ELR (cell line): ENCODE measurements at places on chromosomes 1 and 21.

DNA sequence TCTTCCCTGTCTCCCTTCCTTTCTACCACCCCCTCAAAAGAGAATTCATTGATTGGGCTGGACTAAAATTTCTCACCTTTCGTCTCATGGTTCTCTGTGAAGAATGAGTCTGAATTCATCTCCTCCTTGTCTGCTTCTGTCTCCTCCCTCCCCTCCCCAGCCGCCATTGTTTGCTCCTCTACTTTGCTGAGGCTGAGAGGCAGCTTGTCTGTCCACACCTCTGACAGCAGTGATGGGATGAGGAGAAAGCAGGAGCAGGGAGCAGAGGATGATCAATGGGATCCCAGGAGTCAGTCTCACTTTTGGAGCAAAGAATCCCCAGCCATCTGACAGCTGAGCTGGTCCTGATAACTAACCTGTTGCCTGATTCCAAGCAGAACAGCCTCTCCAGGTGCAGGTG, 2.5 kb downstream of the ILDR2 start:
- no peak for DNase-seq

DNA sequence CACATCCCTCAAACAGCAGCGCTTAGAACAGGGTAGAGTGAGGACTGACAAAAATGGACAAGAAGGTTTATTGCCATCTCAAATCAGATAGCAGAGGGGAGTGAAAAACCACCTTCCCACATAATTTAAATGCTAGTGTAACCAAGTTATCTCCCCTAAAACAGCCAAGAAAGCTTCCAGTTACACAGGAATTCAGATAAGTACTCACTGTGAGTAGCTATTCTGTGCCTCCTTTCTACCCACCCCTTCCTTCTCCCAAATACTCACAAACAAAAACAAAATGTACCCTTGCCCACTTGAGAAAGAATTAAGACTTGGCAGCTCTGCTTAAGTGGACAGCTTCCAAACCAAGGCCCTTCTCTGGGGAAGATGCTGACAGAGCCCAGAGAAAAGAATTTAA, 9.1 kb downstream of the OTUD7B start:
- no peak for DNase-seq

DNA sequence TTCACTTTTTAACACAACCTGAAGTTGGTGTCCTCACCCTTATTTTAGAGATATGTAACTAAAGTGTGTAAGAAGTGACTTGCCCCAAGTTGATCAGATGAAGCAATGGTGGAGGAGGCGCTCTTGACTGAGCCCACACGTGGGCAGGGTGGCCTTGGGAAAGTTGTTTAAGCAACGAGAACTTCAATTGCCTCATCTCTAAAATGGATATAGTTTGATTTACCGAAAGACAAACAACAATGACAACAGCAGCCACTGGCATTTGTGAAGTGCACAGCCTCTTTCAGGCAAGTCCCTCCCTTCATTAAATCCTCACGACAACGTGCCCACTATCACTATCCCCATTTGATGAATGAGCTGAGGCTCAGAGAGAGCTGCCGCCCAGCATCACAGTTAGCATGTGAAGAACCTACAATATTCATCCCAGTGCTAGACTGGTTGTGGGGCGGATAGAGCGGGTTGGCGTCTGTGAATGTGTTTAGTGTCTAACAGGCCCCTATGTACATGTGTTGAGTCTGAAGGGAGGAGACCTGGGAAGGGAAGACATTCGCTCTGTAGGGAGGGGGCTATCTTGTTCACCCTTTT, 3.0 kb downstream of the IL22RA1 start:
- DNase-seq, result no peak

DNA sequence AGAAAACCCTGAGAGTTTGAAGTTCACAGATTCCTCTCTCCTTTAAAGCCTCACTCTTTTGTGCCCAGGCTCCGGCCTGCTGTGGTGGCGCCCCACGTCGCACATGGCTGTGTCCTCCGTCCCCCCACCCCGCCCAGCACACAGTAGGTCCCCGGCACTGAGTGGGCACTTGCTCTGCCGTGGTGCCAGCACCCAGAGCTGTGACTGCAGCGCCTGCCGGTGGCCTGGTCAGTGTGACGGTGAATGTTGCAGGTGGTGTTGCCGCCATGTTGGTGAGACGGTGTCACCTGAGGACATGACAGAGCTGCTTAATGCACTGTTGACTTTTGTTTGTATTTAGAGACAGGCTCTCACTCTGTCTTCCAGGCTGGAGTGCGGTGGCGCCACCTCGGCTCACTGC, 3.4 kb downstream of the ATAD3C start:
- no peak for DNase-seq

- DNase-seq, result no peak
These were observed 95.4 kb downstream of the INTS7 start for GRCh38 chr1:211939876-211940468.

GRCh38 chr1:208533746-208534598, 289.8 kb upstream of the PLXNA2 start:
- DNase-seq, result no peak

- no peak for DNase-seq
These were observed 10.4 kb downstream of the OLFML2B start for GRCh38 chr1:162013289-162013688.

DNA sequence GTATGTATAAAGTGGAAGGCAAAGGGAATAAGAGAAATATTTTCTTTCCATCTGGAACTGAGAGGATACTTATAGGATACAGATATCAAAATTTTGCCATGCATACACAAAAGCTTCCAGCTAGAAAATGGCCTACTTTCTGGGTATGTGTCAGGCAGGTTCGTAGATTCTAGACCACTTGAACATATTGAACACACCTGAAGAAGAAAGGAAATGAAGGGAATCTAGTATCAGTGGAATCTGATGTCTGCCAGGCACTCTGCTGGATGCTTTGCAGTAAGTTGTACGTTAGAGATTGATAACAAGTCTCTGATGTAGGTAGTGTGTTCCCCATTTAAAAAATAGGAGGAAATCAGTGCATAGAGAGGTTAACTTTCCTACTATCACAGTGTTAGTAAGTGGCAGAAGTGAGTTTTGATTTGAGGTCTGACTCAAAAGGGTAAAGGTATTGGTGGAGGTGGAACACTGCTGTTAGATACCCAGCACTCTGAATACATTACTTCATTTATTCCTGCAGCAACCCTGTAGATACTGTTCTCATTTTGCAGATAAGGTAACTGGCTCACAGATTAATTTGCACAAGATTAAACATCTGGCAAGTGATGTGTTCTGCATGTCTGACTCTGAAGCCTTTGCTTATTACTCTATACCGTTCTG, 3.0 kb downstream of the CAMSAP2 start:
- no peak for DNase-seq

DNA sequence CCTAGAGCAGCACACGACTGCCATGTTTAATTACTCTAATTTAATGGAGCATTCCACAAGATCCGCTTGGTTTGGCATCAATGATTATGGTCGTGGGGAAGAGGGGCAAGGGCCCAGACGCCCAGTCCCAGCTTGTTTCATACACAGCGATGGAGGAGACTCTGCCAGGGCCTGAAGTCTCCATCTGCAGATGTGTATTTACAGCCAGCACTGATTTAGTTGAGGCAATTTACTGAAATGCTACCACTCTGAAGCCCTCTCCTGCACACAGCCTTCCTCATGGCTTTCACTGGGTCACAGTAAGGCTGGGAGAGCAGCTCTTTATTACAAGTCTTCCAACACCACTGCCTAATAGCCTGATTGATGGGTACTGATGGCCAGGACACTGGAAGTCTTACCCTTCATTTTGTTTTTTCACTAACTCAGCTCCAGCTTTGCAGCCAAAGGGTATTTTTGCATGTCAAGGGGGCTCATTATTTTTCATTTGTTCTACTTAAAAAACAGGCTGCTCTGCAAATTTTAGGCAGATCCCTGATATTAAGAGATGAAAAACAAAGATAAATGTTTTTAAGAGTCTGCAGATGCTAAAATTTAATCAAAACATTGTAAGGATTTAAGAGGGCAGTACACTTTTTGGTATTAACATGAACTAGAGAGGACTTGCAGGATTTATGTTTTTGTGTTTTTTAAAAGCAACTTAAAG, 236.3 kb downstream of the SIPA1L2 start:
- no peak for DNase-seq

GRCh38 chr1:211825980-211826379, 4.6 kb downstream of the LPGAT1 start:
- DNase-seq, result peak; percentile 82

GRCh38 chr1:208654241-208654640, 410.1 kb upstream of the PLXNA2 start:
- DNase-seq, result peak; percentile 58

- no peak for DNase-seq
These were observed 2.8 kb downstream of the ARHGEF16 start for GRCh38 chr1:3456964-3457909.

- DNase-seq, result no peak
These were observed 28.2 kb downstream of the TLR5 start for GRCh38 chr1:223114871-223115270.

GRCh38 chr1:104380003-104380402, 630.3 kb downstream of the AMY1C start:
- DNase-seq, result no peak

- peak; percentile 58 for DNase-seq
These were observed 25.7 kb downstream of the C21orf91 start for GRCh38 chr21:17793246-17794123.

DNA sequence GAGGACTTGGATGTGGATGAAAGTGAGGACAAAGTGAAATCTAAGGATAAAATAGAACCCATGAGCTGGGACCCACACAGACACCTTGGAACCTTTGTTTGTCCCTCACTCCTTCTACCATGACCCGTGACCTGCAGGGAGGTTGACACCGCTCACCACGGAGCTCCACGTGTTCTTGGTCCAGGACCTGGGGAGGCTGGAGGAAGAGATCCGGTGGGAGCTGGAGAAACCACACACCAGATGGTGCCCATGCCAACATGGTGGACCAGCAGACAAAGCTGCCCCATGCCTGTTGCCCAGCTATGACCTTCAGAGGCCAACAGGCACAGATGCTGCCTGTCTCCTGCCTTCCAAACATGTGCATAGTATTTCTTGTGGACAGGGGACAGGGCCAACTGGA, 721.9 kb downstream of the PTPRU start:
- no peak for DNase-seq

DNA sequence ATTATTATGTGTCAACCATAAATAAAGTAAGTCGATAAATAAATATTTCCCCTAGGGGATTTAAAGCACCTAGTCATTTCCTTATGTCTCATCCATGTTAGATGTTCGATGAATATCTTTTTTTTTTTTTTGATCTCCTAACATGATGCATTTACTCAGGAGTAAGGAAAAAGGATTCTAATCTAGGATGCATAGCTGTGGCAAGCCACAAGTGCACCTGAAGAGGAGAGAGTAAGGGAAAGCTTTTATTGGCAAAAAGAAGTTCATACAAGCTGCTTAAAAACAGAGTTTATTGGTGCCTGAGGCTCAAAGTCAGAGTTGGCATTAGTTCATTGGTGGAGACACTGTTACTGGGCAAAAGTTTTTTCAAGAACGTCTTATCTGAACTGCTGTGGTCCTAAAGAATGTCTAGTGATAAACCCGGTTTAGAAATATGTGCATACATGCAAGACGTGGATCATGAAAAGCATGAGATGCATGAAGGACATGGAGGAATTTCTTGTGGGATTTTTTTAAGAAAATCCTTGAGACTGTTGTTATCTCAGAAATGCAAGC, 51.7 kb downstream of the SWT1 start:
- DNase-seq, result peak; percentile 60

DNA sequence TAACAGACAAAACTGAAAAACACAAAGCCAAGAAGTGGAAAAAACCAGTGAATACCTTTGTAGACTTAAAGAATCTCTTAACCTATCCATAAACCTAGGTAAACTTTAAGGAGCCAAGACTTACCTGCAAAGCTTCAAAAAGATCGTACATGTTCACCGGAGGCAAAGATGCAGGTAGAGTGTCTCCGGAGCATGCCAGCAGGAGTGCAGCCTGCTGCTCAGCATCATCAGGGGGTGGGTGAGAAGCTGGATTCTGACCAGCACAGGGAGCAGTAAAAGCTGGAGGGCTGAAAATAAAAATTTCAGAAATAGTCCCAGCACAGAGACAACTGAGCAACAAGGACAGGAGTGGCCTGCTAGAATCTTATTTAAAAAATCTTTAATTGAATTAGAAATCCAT, 18.1 kb downstream of the TADA1 start:
- no peak for DNase-seq

DNA sequence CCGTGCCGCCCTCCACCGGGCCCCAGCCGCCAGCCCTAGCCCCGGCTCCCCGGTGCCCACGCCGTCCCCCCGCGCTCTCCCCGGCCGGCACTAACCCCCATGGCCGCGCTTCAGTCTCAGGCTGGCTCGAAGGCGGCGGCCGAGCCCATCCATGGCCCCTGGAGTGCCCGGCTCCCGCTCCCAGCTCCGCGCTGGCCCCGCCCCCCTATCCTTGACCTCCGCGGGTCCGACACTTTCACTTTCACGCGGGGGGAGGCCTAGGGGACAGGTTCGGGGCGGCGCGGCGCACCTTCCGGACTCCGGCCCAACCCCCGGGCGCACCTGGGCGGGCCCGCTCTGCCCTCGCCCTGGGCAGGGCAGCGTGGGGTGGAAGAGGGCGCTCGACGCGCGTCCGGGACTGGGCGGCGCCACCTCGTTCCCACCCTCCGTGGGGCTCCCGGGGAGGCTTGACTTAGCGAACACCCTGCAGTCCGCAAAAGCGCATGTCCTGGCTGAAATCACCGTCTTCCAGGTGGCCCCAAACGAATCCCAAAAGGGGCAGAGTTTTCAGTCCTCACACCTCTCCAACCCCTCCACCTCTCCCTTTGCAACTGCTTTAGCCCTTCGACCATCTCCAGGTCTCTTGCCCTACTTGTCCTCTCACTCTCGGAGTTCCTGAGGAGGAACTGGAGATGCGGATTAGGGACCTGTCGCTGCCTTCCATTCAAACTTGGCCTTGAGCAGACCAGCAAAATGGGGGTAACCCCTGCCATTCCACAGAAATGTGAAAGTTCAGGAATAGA, 3.9 kb upstream of the DENND2D start:
- no peak for DNase-seq

DNA sequence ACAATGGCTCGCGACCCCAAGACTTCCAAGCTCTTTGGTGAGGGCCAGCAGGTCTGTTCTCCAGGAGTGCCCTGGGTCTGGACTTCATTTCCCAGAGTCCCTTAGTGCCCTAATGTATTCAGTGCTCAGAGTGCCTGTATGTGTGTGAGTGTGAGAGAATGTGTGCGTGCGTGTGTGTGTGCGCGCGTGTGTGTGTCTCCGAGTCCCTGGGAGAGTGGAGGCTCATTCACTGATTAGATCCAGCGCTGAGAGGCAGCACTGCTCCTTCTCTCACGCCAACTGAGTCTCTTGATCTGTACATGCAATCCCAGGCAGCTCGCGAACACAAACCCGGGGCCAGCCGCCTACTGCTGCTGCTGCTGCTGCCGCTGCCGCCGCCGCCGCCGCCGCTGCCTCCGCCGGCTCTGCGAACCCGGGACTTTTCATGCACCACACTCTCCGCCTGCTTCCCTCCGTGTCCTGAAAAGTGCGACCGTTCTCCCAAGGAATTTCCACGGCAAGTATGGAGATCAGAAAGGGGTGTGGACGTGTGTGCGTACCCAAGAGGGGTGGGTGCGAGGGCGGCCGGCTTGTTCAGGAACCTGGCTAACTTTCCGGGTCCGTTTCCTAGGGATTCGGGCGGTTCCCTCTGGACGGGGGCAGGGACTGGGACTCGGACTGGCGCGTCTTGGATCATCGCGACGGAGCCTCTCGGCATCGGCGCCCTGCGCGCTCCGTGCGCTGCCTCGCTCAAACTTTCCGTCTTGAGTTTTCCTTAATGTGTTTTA, at the start of gene RNF220:
RNF220 (plus strand) TSS at position 225 of the 767 bp plus-strand sequence.
- DNase-seq, result peak; percentile 48

- no peak for DNase-seq
These were observed 20.5 kb downstream of the PRKACB start for GRCh38 chr1:84164567-84165021.

GRCh38 chr1:93648656-93649055, 33.0 kb downstream of the BCAR3 start:
- no peak for DNase-seq
